ENCODE measurements at places on chromosomes 13 and 19.
A peak's percentile ranks its signal among the peaks of the same experiment; 100 is the strongest.

DNA sequence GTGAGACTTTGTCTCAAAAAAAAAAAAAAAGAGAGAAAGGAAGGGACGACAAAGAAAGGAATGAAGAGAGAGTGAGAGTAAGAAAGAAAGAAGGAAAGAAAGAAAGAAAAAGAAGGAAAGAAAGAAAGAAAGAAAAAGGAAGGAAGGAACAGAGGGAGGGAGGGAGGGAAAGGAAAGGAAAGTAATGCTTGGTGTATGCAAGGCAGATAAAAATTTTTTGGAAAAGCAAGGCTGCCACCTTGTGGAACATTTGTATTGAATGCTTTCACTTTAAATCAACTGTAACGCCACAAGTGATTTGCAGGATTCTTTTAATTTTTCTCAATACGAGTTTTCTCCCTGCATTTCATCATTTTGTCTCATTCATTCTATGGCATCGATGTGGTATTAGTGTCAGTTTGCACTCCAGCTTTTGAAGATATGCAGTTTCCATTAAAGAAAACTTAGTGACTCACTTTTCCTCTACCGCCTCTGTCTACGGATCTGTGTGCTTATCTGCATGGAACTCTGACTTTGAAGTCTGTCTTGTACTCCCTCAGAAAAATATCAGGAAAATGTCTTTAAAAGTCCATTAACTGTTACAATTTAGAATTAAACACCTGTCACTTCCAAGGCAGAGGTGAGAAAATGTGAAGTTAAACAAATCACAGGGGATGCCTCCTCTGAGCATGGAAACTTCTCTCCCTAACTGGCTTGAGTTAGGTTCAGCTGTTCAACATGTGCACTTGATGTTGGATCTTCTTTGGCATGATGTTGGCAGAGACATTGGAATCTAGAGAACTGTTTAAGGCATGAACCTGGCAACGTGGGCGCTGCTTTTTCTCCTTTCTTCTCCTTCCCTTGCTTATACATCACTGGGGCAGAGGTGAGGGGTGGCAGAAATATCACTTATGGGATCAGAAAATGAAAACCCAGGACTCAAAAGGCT, 20.0 kb upstream of the ZDHHC20 start:
- DNase-seq: peak; percentile 31

DNA sequence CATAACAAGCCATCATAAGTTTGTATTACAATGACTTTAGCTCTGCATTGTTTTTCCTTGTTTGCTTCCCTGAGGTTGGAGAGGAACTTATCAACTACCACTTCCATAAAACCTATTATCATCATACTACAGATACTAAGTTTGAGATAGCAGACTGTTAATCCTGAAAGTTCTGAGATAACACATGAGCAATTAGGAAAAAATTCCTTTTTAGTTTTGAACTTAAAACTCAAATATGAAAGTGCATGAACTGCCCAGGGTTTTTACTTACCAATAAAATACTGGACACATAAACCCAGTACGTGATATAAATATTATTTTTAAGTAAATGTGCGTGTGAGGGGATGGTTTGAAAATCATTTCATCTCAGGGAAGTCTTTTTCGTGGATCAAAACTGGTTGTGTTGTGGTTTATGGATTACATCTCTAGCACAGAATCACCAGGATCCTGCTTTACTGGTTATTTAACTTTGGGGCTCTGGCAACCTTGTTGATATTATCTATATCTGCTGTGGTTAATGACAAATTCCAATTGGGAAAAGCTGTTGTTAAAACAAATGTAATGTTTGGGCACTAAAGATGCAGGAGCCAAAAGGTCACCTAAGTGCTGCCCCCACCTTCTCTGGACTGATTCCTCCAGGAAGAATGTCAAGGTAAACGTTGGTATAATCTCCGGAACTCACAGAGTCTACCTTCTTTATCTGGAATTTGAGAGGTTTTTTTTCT, 12.4 kb downstream of the CDX2 start:
- DNase-seq: no peak

DNA sequence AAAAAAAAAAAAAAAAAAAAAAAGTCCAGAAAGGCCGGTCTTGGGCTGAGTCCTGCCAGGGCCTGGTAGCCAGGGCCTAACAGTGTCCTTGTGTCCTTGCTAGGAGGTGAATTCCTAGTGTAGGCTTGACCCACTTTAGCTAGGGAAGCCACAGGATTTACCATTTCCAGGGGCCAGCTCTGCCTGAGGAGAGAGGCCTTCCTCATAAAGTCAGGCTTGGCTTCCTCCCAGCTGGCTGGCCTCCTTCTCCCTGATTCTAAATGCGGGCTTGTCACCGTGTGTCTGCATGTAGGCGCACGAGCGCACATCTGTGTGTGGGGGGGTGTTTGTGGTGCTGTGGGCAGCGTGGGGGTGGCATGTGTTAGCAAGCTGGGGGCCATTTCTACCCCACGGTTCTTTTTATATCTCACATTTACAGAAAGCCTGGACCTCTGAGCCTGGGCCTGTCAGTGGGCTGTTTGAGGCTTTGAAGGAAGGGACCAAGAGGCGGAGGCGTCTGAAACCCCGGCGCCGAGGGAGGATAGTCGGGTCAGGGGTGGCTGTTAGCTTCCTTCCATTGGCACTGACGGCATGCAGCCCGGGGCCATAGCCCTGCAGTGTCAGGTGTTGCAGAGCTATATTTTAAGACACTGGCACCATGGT, 31.7 kb downstream of the IER2 start:
- DNase-seq: no peak

- DNase-seq: no peak
These were observed 23.3 kb downstream of the SERP2 start for GRCh38 chr13:44396701-44397580.

- DNase-seq: no peak
These were observed 7.1 kb downstream of the GPR108 start for GRCh38 chr19:6730153-6730804.

DNA sequence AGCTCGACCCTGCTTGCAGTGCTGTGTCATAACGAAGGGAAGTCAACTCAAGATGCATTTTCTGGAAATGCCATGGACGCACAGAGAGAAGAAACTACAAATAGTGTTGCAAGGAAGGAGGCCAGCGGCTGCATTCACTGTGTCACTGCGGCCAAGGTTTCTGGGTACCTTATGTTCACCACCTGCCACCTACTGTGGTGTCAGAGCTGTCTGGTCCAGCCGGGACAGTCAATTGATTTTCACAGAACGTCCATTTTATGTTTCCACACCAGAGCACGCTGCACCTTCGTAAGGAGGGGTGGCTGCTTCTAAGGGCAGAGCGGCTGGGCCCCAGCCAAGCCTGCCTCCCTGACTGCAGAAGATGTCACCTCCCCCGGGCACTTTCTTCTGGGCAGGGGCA, 17.7 kb downstream of the TSHZ3 start:
- no peak for DNase-seq

DNA sequence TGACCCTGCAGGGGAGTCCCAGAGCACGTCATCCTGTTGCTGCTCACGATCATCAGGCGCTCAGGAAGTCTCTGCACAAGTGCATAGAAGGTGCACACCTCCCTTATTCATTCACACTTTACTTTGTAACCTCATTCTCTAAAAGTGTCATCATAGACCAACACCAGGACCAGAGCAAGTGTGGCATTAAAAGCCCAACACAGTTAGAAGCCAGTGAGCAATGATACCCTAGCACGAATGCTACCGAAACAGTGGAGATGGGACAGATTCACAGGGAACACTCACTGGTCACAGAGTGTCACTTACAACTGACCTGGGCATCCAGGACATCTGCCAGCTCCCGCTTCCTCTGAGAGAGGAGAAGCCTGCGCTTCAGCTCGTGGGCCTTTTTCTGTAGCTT, 17.0 kb downstream of the HAUS8 start:
- no peak for DNase-seq

DNA sequence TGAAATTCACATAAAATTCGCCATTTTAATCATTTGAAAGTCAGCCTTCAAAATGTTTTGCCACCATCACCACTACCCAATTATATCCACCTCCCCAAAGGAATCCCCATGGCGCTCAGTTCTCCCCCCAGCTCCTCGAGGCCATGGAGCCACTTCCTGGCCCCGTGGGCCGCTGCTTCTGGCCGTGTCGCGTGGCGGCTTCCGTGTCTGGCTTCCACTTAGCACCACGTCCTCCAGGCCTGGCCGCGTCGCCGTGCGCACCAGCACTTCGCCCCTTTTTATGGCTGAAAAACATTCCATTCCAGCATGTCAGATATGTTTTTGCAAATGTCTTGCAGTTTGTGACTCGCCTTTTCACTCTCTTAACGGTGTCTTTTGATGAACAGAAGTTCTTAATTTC, 46.7 kb upstream of the DCUN1D2 start:
- DNase-seq: no peak

GRCh38 chr19:47381653-47382279, 32.7 kb downstream of the DHX34 start:
- no peak for DNase-seq

GRCh38 chr19:5143471-5144411, 174.8 kb downstream of the KDM4B start:
- no peak for DNase-seq

All from stimulated activated CD4-positive, alpha-beta T cell treated with anti-CD3 and anti-CD28 coated beads, TNF-alpha, amount 100 ng/mL, for 48 hours (primary cell).